CD4-positive, alpha-beta memory T cell (primary cell): ENCODE measurements at places on chromosomes 7 and 10.

DNA sequence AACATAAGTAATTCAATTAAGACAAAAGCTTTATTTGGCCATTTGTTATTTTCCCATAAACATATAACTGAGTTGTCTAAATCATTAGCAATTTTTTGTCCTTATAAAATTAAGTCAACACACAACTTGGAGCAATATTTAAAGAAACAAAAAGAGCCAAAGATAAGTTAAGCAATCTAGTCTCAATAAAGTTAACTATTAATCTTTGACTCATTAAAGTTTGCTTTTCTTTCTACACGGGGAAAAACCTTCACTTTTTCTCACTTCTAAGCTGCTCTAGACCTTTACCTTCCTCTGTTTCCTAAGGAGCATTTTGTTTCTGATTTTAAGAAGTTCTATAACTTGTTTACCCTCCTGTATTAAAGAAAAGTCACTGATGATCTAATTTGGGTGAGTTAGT, 867.1 kb upstream of the PHF14 start:
- no peak for DNase-seq

DNA sequence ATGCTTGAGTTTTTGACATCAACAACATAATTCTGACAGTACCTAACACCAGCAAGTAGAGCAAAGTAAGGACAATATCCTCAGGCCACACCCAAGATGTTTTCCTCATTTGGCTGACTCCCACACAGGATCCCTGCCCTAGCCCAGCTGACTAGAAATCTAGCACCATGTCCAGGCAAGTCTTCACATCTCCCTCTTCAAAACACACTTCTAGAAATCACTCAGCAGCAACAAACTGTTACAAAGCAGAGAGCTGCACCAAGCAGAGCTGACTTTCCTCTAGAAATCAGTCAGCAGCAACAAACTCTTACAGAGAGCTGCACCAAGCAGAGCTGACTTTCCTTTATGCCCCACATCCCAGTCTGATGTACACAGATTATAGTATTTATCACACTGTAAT, 7.7 kb downstream of the TMEM168 start:
- no peak for DNase-seq

- no peak for DNase-seq
These were observed 60.4 kb upstream of the STRIP2 start for GRCh38 chr7:129373651-129374428.

DNA sequence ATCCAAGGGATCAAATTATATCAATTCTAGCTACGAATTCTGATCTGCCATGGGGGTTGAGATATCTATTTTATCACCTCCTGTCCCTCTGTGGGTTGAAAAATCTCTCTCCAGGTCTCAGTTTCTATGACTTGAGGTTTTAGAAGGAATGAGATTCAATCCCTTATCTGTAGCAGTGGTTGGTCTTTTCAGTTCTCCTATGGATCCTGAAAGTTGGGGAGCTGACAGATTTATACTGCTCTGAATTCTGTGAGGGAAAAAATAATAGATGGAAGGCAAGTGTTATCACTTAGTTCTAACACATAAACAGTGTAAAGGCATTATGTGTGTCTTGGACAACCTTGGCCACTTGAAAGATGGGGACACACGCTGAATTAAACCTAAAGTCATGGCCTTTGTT, 15.8 kb upstream of the FBXW4 start:
- no peak for DNase-seq
